ENCODE measurements at places on chromosomes 7 and 10.
A peak's percentile ranks its signal among the peaks of the same experiment; 100 is the strongest.

GRCh38 chr7:98724591-98724990 lies 107.5 kb downstream of the NPTX2 start:
- no peak for DNase-seq

GRCh38 chr7:36404639-36405408 lies 15.2 kb downstream of the ANLN start:
- no peak for DNase-seq

GRCh38 chr7:101947899-101948298 lies 130.5 kb downstream of the CUX1 start:
- no peak for DNase-seq

DNA sequence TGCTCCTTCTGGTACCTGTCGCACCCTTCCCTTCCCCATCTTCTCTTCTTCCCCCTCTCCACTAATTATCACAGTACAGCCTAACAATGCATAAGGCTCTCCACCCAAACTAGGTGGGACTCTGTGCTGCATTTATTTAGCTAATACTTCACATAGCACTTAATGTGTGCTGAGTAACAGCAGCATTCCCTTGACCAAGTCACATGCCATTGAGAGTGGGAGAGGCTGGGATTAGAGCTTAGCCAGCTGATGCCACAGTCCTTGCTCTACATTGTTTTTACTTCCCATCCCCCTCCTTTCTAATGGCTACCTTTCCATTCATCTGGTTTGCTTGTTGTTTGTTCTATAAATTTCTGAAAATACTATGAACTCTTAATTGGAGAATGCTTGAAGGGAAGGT lies 426.9 kb downstream of the LRMDA start:
- DNase-seq = no peak

DNA sequence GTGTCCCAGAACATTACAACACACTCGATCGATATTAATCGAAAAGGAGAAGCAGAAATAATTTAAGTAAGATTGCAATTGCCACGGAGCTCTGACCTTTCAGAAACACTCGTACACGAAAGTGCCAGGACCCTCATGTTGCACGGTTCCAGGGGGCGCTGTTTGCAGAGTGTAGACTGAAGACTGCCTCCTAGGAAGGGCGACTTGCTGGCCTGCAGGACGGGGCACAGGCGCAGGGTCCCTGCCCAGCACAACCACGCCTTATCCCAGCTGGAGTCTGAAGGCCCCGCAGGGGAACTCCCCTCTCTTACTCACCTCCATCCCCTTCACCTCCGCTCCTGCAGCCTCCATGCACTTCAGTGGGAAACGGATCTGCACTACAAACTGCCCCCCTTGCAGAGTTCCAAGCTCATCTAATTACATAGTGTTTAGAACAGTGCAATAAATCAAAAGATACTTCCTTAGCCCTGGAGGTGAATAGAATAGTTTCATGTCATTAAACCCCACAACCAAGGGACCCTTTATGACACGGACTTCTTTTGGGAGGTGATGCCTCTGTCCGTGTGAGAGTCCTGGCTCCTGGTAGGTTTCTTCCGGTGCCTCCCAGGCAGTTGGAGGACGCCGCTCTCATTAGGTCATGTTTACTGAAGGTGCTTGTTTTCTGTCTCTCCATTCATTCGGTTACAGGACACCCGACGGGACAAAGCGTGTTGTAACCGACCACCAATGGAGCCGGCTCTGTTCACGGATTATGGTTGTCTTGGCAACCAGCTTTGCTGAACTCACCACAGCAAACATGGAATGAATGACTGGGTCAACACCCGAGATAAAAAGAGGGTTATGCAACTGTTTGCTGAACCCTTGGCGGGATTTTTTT lies 262.2 kb downstream of the BAMBI start:
- DNase-seq = peak; percentile 30

DNA sequence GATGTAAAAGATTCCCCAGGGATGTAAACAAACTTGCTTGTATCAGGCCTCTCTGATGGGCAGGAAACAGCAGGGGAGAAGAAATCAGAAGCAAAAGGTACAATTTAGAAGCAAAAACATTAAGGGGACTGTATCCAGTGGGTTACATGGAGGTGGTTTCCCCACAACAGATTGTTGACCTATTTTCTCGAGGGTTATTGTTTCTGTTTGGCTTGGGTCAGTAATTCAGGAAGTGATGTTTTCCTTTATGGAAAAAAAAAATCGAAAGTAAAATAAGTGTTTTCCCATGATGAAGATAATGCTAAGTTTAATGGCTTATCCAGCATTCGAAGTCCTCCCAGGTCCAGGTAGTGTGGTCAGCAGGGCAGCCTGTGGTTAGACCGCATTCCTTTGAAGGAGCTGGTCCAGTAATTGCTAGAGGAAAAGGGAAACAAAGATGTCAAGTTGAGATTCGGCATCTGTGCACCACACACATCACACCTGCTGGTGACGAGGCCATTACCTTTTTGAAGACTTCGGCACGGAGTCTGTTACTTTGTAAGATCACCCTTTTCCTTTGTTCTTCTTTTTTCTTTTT lies 37.3 kb upstream of the ADAM12 start:
- no peak for DNase-seq

DNA sequence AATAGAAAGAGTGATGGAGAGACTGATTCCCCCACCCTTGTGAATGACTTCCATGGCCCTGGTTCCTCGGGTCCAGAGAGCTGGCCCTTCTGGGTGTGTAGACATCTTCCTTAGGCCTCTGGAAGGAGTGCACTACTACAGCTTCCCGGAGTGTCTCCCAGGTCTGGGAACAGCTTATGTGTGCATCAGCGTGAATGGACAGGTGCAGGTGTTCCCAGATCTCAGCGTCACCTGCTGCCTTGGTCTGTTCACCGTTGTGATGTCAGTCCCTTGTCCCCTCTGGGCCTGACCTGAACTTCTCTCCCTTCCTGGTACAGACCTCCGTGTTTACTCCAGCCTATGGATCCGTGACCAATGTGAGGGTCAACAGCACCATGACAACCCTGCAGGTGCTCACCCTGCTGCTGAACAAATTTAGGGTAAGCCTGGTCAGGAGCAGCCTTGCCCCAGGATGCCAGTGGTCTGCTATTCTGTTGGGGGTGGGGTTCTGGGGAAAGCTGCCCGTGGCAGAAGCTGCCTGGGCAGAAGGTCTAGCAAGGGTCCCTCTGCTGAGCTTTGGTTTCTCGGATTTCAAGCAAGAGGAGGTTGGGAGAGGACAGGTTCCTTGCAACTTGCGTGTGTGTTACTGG lies 10.5 kb upstream of the DEPP1 start:
- DNase-seq = no peak

GRCh38 chr7:51034521-51035264 lies 252.0 kb upstream of the GRB10 start:
- DNase-seq = peak; percentile 73

DNA sequence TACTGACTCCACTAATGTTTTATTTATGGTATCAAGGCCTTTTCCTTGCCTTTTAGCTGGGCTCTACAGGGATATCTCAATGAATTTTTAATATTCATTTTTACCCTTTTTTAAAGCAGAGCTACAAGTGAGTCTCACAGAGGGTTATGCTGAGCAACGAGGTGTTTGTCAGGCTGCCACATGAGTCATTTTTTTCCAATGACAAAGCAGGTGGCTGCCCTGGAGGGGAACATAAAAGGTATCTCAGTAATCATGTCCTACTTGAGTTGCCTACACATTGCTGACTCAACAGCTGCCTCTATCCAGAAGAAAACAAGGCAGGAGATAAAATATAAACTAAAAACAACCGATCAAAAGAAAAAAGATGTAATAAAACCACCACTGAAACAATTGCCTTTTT lies 1004.9 kb upstream of the POT1 start:
- DNase-seq = no peak

- DNase-seq = no peak
Observed at GRCh38 chr10:120266022-120266421, 191.0 kb upstream of the PLPP4 start.

DNA sequence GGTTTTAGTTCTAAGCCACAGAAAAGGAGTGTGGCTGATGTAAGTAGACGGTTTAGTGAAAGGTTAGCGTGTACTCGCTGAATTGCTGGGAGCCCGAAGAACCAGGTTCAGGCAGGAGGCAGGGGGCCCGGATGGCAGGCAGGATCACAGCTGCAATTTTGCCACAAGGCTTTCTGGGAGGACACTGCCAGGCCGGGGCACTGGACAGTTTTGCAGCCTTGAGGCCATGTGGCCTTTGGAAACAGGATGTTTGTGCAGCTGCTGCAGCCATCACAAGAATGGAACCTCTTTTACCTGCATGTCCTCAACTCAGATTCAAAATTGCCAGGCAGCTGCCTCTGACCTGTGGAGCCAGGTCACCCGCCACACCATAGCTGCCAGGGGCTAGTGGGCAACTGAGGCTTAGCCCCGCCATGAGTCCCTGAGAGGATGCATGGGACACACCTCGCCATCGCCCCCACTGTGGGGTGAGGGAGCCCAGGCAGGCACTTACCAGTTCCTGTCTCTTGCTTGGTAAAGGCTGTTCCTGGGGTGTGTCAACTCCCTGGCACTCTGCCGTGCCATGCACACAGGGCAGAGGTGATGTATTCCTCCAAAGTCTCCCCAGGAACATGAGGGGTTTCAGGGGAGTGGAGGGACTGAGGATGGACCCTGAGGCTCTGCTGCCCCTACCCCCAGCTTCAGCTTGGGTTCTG lies 188.6 kb downstream of the RPS24 start:
- DNase-seq = no peak

DNA sequence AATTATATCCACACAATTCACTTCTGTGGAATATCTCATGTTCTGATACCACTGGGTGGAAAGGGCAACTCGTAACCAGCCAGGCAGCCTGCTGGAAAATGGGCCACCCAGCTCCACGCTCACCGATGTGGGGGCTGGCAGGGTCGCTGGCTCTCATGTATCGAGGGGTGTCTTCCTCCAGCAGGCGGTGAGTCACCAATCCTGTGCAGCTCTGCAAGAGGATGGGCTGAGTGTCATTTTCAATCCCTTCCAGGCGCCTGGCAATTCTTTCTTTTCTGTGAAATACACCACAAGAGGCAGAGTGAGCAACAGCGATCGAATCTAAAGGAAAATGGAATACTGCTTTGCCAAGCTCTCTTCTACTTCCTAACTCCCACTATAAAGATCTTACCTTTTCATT lies 80.1 kb downstream of the SVIL start:
- no peak for DNase-seq

DNA sequence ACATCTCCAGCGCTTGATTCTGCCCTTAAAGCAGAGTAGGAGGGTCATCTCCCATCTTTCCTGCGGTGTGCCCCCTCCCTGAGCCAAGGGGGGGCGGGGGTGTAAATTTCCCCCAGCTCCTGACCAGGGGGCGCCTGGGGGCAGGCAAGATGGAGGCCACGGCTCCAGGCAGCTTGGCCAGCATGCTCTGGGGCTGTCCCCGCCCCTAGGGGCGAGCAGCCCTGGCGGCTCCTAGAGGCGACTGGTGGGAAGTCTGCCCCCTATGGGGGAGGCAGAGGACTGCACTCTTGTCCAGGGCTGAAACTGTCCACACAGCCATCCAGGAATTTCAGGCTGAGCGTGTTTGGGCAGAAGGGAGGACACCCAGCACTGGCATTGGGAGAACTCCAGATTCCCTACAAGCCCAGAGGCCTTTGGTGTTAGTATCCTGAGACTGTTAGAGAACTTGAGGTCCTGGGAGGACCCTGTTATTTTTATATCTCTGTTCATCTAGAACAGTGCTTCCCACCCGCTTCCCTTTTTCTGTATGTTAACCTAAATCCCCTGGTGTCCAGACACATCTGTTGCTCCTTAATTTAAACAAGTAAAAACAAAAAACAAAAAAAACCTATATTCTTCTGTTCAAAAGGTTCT lies 4.6 kb downstream of the STRA8 start:
- no peak for DNase-seq

DNA sequence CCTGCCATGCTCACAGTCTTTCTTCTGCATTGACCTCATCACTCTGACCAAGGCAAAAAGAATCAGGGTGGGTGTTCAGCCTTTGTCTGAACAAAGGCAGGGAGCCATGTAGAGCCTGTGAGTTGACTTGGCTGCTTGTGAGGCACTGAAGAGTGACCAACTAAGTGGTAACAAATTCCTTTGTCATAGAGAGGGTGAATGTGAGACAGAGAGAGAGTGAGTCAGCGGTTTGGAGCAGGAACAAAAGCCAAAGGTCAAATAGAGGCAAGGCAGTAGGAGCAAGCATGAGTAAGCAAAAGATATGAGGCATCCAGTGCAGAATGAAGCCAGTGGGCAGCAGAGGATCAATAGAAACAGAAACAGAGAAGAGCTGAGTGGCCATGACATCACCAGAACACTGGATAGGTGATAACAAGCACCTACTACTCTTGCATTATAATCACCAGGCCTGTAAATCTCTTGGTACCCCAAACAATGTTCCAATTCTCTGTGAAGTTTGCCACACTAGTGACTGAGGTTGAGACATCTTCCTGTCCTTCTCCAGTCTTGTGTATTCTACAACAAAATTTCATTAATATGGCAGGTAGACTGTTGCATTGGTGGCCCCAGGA lies 116.2 kb upstream of the LAMB4 start:
- peak; percentile 11 for DNase-seq

DNA sequence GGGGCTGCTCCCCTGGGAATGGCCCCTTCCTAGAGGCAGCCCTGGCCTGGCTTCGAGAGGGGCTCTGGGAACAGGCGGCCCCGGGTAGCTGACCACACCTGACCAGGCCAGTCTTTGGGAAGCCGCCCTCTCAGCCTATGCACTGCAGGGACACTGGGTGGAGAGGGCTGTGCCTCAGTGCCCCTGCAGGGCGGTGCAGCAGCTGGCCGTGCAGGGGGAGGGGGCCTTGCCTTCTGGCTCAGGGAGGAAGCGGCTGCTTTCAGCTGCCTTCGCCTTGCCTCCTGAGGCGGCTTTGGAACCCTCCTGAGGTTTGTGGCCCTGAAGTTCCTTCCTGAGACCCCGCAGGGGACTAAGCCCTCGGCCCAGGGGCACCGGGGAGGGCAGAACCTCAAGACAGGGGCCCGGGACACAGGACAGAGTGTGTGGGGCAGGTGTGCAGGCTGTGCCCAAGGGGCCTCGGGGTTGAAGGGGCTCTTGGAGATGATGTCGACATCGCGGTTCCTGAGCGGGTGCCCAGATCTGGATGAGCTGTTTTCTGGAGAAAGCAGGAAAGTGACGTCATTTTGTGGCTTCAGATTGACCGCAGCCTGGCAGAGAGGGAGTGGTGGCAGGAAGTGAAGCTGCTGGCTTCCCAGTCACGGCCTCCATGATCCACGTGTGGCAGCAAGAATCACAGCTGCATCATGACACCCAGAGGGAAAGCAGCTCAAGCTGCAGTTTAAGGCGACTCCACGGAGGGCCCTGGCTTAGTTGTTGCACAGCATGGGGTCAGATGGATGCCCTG lies 17.7 kb downstream of the ADAM8 start:
- peak; percentile 89 for DNase-seq

DNA sequence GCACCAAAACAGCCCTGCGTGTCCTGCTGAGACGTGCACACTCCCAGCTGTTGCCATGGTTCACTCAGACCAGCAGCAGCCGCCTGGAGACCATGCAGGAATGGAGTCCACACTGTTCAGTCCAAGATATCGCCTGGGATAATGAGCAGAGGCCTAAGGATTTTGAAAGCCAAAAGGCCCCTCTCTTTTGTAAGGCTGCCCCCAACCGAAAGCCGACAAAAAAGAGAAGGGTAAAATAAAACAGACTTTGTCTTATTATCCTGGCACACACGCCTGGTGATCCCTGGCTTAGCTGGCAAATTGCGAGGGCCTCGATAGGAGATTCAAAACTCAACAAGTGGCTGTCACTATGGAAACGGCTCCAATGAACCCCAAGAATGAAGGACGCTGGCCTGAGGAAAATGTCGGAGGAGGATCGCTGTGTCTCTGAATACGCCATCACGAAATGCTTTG lies 263.6 kb downstream of the SKIDA1 start:
- DNase-seq = no peak
